Stimulated activated CD4-positive, alpha-beta T cell treated with anti-CD3 and anti-CD28 coated beads, Interleukin-1b, Interleukin-23, amount 100 ng/mL, for 1 hour (primary cell): ENCODE measurements at places on chromosomes 12 and 14.

- no peak for DNase-seq
These were observed 175.3 kb downstream of the PRKD1 start for GRCh38 chr14:29752221-29752923.

GRCh38 chr14:74641601-74642391 lies 29.8 kb upstream of the LTBP2 start:
- DNase-seq = no peak

GRCh38 chr12:87661786-87662377 lies 367.3 kb downstream of the C12orf50 start:
- no peak for DNase-seq

- DNase-seq = no peak
These were observed 75.7 kb downstream of the PITPNM2 start for GRCh38 chr12:123075087-123075645.

DNA sequence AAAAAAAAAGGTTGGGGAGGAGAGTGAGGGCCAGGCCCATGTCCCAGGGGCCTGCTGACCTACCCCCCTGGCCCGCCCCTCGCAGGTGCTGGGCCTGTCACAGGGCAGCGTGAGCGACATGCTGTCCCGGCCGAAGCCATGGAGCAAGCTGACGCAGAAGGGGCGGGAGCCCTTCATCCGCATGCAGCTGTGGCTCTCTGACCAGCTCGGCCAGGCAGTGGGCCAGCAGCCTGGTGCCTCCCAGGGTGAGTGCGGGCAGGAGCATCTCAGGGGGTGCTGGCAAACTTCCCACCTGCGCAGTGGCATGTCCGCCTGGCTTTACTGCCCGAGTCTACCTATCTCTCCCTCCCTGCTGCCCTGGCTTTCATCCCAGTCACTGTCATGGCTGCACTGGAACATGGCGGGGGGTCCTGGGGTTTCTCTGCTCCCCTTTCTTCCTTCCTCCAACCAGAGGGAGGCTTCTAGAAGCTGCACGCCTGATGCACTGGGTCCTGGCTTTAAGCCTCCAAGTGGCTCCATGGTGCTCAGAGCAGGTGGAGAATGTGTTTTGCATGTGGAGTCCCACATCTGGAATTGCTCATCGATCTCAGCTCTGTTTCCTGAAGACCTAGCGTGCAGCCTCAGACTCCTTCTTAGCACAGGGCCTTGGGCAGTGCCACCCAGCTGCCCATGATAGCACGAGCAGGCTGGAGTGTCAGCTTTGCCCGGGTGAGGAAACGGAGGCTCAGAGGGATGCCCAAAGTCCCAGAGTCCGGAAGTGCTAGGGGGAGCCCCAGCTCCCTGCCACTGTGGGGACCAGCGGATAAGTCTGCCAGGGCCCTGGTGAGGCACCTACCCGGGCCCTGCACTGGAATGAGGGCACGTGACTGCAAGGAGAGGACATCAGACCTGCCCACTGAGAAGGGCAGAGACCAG lies 46.3 kb downstream of the PHETA1 start:
- no peak for DNase-seq

DNA sequence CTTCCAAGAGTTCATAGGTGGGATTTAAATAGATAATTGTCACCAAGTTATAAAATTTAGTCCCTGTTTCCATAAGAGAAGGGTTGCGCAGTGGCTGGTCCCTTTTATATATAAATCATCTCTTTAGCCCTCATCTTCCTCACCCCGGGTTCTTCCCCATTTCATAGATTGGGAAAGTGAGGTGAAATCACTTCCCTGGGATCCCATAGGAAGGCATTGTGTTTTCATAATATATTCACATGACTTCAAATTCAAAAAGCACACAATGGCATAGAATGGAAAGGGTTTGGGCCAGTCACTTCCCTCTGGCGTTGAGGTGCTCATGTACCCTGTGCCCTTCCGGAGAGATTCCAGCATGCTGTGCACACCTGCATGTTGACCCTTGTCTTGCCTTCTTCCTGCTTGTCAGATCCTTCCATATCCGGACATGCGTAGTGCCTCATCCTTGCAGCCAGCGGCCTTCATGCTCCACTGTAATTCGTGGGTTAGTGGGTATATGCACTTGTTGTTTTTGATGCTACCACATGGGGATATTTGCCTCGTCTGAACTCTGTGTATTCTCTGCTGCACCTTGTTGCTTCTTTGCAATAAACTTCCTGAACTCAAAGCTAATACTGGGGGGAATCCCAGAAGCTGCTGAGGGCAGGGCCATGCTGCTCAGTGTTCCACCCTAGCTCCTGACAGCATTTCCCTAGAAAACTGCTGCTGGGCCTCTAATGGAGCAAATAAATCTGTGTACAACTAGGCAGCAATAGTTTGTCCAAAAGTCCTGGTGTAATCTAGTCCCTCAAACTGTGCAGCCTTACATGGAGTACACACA lies 59.6 kb downstream of the ANAPC7 start:
- DNase-seq = no peak

DNA sequence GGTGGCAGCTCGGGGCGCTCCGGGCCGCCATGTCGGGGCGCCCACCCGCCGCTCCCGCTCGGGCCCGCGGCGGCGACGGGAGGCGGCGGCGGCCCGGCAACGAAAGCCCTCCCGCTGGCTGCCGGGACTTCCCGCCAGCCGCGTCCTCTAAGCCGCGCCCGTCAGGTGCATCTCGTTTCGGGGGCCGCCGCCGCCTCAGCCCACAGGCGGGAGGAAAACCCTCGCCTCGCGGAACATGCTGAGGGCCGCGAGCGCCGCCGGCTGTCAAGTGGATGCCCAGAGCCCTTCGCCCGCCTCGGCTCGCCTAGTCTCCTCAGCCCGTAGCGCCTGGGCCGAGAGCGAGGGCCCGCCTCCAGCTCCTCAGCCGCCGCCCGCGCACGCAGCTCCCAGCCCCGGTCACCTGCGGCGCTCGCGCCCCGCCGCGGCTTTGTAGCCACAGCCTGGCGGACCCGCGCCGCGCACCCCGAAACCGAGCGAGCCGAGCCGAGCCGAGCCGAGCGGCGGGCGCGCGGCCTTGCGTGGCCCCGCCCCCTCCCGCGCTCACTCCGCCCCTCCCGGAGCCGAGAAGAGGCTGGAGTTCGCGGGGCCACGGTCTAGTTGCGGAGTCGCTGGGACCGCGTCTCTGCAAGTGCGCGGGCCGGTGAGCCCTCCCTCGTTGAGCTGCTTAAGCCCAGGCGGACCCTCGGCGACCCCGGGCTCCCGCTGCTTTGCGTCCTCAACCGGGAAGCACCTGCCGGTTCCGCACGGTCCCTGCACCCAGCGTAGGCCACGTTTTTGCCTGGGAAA lies at the start of gene EML5:
Gene EML5 (minus strand): TSS at position 481 of the 786 bp plus-strand sequence. CDS start 450 bp downstream, at position 31.
- peak; percentile 70 for DNase-seq

DNA sequence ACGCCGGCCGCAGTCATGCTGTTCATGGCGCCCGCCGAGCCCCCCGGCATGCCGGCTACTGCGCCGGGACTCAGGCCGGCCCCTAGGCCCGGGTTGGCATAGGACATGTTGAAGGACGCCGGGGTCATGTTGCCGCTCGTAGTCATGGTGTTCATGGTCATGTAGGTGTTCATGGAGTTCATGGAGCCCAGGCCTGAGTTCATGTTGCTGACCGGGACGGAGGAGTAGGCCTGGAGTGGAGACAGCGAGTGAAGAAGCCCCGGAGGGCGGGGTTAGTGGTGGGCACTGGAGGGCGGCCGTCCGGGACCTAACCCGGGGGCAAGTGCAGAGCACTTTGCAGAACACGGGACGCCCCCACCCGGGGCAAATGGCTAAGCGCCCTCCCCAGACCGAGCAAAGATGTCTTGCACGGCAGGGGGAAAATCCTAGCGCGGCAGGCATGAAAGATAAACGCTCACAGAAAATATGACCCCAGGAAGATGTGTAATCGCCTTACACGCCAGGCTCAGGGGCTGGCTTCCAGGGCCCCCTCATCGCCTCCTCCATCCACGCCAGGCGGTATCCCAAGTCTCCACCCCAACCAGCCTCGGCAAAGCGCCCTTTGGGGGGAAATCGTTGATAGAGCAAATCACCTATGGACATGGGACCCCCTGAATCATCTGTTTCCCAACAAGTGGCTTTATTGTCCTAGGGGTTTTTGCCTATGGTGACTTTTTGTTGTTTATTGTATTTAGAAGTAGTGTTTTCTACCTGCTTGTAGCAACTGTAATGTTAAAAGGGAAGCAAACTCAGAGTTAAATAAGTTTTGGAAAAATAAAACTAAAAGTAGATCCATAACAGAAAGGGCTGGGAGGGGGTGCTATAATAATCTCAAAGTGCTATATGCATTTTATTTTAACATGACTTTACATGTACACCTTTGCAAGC lies 2.3 kb downstream of the FOXA1 start:
- DNase-seq = no peak

GRCh38 chr14:77043177-77043983 lies 14.9 kb upstream of the IRF2BPL start:
- no peak for DNase-seq

DNA sequence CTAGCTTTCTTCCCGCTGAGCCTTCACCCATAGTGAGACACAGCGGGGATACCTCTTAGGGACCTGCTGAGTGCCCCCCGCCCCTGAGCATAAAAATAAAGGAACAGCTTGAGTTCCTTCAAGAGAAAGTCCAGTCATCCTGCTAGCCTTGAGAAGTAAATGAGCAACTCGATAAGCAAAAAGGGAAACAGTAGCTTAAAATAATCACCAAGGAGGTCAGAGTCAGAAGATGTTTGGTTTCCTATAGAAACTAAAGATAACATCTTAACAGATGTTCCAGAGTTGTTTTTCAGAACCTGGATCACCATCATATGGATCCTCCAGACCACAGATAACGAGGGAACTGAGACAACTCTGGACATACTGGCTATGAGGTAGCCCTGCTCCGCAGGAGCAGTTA lies 94.0 kb downstream of the BCAT1 start:
- DNase-seq = no peak

GRCh38 chr12:116302166-116303058 lies 24.9 kb upstream of the MED13L start:
- no peak for DNase-seq

DNA sequence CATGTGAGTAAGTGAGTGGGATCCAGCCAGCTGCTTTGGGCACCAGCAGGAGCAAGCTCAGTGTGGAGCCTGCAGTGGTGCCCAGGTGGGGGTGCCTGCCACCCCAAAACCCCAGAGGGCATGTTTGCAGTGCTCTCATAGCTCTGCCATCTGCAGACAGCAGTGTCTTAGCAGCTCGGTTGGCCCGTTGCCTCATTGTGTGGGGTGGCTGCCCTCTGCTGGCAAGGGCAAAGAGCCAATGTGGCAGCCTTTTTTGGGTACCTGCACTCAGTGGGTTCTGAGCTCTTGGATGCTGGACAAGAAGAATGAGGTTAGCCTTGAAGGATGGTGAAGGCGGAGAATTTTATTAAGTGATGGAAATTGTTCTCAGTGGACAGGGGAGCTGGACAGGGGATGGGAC lies 52.3 kb downstream of the NEUROD4 start:
- DNase-seq = peak; percentile 57

GRCh38 chr14:76848879-76849278 lies 22.7 kb downstream of the LRRC74A start:
- DNase-seq = no peak

DNA sequence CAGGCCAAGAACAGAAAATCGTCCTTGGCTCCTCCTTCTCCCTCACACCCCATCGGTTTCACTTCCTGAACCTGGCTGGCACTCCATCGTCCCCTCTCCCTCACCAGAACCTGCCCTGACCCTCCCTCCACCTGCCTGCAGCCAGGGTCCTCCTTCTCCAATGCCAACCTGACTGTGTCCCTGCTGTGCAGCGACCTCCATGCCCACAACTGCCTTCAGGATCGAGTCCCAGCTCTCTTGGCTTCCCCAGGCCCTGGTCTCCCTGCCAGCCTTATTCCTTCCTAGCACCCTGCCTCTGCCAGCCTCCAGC lies 19.8 kb downstream of the HVCN1 start:
- no peak for DNase-seq

DNA sequence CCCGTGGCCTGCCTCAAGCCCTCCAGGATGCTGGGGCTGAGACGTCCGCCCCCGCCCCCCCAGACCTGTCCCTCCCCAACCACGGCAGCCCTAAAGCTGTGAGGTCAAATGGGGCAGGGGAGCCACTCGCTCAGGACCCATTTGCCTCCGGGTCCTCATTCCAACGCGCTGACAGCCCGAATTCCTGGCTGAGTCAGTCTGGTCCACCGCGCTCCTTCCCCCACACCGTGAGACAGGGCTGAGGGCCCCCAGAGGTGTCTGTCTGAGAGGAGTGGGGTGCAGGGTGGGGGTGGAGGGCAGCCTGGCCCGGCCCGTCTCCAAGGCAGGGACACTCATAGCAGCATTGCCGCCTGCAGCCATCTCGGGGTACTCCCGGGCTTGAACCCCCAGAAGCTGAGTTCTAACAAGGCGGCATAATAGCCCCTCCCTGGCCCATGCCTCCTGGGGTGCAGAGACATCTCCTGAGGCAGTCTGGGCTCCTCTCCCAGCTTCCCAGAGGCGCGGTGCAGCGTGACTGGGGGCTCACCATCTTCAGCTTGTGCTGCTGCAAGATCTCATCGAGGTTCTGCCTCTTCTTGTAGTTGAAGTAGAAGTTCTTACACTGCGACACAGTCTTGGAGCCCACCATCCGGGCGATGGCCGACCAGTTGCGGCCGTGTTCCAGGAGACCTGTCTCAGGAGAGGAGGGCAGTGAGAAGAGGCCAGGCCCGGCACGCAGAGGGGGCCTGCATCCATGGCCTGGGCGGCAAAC lies 90.5 kb downstream of the RFLNA start:
- DNase-seq = no peak

- DNase-seq = no peak
These were observed 77.6 kb upstream of the FUT8 start for GRCh38 chr14:65334765-65335410.

- DNase-seq = no peak
These were observed 57.0 kb upstream of the DIO3 start for GRCh38 chr14:101504096-101504948.

DNA sequence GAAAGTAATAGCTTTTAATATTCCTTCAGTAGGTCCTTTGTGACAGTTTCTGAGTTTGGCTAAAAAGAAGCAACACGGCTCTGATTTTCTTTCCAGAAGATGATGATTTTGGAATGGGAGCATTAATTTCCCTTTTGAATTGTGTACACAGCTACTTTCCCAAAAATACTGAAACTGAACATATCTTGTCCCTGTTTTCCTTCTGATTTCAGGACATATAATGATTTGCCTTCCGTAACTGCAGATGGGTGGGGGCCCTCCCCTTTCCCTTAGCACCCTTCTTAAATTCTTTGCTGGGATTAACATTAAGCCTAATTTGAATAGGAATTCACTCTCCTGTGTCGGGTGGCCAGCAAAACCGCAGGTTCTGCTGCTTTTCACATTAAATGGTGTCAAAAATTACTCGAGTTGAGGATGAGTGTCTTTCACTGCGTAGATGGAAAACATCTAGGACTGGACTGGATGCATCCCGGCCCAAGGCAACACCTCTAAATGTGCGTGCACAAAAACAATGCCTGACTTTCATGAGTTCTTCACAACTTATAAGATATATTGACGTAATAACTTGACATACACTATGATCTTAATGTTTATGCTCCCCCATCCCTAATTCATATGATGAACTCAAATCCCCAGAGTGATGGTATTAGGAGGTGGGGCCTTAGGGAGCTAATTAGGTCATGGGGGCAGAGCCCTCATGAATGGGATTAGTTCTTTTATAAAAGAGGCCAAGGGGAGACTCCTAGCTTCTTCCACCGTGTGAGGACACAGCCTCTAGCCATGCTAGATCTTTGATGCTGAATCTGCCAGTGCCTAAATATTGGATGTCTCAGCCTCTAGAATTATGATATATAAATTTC lies 158.1 kb downstream of the AEBP2 start:
- DNase-seq = no peak

- DNase-seq = no peak
These were observed 116.4 kb downstream of the DICER1 start for GRCh38 chr14:95040708-95041476.
